ENCODE measurements at places on chromosomes 4 and X.
A peak's percentile ranks its signal among the peaks of the same experiment; 100 is the strongest.

DNA sequence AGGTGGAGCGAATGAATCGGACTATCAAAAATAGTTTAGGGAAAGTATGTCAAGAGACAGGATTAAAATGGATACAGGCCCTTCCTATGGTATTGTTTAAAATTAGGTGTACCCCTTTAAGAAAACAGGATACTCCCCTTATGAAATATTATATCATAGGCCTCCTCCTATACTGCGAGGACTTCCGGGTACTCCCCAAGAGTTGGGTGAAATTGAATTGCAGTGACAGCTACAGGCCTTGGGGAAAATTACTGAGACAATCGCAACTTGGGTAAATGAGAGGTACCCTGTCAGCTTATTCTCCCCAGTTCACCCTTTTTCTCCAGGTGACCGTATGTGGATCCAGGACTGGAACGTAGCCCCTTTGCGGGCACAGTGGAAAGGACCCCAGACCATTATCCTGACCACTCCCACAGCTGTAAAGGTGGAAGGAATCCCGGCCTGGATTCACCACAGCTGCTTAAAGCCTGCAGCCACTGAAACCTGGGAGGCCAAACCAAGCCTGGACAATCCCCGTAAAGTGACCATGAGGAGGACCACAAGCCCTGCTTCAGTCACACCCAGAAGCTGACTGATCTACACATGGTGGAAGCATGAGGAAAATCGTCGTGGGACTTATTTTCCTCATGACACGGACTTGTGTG is 1138.1 kb downstream of the ARAP2 start:
- H3K27ac ChIP-seq, result no peak overlapping the region
- no peaks in the 10 kb centered on the region for H3K4me1 ChIP-seq
- H3K4me3 ChIP-seq, result no peak overlapping the region
- no peak for DNase-seq
- H3K36me3 ChIP-seq, result no peaks in the 10 kb centered on the region
- no peaks in the 10 kb centered on the region for H3K27me3 ChIP-seq

- H3K36me3 ChIP-seq, result no peaks in the 10 kb centered on the region
- no peak within 1 kb of the TSS for H3K4me3 ChIP-seq
- no peaks in the 10 kb centered on the region for H3K27me3 ChIP-seq
- H3K27ac ChIP-seq, result no peak within 1 kb of the TSS
- DNase-seq, result no peak
Measured at GRCh38 chrX:105822138-105823091, at the start of gene NRK. Gene NRK, plus strand, starts transcription at chrX:105822539. Its CDS starts 307 bp downstream, at chrX:105822846.

DNA sequence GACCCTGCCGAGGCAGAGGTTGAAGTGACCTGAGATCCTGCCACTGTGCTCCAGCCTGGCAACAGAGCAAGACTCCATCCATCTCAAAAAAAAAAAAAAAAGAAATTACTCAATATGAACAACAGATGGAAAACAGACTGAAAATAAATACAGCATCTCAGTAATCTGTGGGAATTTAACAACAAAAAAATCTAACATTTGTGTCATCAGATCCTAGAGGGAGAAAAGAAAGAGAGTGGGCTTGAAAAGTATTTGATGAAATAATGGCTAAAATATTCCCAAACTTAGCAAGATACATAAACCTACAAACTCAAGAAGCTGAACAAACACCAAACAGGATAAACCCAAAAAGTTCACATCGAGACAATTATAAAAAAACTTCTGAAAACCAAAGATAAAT is 84.7 kb downstream of the CENPC start:
- H3K4me3 ChIP-seq, result no peak overlapping the region
- DNase-seq, result no peak
- no peaks in the 10 kb centered on the region for H3K36me3 ChIP-seq
- no peaks in the 10 kb centered on the region for H3K27me3 ChIP-seq
- no peak overlapping the region for H3K27ac ChIP-seq

DNA sequence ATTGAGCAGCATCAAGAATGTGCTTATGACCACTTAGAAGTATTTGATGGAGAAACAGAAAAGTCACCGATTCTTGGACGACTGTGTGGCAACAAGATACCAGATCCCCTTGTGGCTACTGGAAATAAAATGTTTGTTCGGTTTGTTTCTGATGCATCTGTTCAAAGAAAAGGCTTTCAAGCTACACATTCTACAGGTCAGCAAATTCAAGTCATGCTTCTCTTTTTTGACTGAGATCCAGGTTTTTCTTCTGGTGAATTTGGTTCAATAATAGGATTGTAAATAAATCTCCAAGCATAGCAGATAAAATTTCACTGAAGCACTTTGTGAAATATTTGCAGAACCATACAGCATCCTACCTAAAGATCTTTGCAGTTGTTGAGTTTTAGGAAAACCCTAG is 218.1 kb downstream of the TLL1 start:
- no peak overlapping the region for H3K4me3 ChIP-seq
- H3K27me3 ChIP-seq, result no peaks in the 10 kb centered on the region

GRCh38 chrX:131762802-131763234 is 218.9 kb downstream of the OR13H1 start:
- H3K27me3 ChIP-seq, result no peaks in the 10 kb centered on the region
- no peaks in the 10 kb centered on the region for H3K36me3 ChIP-seq
- no peak for DNase-seq
- no peaks in the 10 kb centered on the region for H3K4me1 ChIP-seq
- no peak overlapping the region for H3K4me3 ChIP-seq
- H3K27ac ChIP-seq, result no peak overlapping the region

DNA sequence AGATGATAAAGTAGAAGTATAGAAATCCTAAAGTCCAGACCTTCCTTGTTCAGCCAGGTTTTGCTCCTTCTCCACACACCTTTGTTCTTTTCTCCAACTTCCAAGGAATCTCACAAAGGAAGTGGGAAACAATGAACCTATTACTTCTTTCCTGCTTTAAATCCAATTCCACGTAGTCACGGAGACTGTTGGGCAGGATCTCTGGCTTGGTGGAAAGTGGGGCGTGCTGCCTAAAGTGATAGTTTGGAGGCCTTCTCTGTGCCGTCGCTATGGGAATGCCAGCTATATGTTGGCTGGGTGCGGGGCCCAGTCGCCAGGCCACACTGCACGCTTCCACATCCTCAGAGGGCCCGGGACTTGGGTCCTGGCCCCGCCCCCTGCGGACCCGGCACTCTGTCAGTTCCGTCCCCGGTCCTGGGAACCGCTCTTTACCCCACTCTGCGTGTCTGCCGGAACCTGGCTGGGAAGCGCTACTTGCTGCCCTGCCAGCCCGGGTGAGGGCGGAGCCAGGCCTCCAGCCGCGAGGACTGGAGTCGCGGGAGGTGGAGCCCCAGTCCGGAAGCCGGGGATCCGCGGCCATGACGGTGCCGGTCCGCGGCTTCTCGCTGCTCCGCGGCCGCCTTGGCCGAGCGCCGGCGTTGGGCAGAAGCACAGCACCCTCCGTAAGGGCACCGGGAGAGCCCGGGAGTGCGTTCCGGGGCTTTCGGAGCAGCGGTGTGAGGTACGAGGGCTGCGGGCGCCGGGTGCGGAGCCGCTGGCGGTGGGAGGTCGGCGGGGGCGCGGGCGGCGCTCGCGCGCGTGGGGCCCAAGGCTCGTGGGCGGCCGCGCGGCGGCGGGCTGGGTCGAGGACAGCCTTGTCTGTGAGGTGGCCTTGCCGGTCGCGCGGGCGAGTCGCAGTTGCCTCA is at the start of gene MTHFD2L:
Gene MTHFD2L (plus strand): TSS at position 558 of the 905 bp plus-strand sequence. CDS start 21 bp downstream, at position 579.
- H3K36me3 ChIP-seq, result no peaks in the 10 kb centered on the region
- DNase-seq, result peak; percentile 95
- H3K27ac ChIP-seq, result peak within 1 kb of the TSS; percentile 91
- peak within 1 kb of the TSS; percentile 92 for H3K4me3 ChIP-seq
- no peaks in the 10 kb centered on the region for H3K4me1 ChIP-seq

- H3K4me3 ChIP-seq, result no peak overlapping the region
- peak; percentile 79 for DNase-seq
- no peaks in the 10 kb centered on the region for H3K27me3 ChIP-seq
- H3K36me3 ChIP-seq, result no peaks in the 10 kb centered on the region
Measured at GRCh38 chr4:134747108-134747805, 545.7 kb upstream of the PABPC4L start.

DNA sequence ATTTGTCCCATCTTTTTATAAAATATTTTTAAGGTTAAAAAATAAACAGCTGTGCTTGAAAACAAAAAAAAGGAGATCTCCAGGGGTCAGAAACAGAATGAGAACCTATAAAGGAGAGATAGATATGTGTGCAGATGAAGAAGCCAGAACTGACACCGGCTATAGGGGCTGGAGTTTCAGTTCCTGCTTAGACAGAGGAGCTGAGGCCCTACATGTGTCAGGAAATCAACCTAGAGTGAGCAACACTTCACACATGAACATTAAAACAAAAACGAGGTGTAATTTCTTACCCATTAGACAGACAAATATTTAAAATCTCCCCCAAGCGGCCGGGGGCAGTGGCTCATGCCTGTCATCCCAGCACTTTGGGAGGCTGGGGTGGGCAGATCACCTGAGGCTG is 17.8 kb upstream of the HUWE1 start:
- H3K4me3 ChIP-seq, result no peak overlapping the region
- H3K27me3 ChIP-seq, result no peaks in the 10 kb centered on the region
- H3K27ac ChIP-seq, result no peak overlapping the region
- no peak for DNase-seq
